ENCODE measurements at places on chromosomes 11 and 22.

GRCh38 chr11:13364388-13364787 lies 86.8 kb downstream of the BMAL1 start:
- DNase-seq: no peak

GRCh38 chr11:65960824-65961266 lies 689 bp upstream of the SART1 start:
- DNase-seq: no peak

GRCh38 chr11:77244277-77245027 lies 57.0 kb downstream of the GDPD4 start:
- DNase-seq: no peak

DNA sequence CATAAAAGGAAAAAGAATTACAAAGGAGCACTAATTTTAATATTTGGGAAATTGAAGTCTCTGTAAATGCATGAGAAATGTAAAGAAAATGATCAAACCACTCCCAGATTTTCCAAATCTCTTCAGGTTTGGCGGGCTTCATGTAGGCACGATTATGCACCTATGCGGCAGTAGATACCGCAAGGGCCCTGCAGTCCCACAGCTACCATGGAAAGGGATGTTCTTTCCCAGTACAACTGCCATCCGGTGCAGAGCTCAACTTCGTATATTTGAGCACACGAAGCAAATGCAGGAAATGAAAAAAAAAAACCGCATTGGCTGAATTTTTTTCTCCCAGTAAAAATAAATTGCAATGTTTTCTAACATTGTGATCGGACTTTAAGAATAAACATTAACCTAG lies 1.4 kb downstream of the SLC17A6 start:
- DNase-seq: no peak

GRCh38 chr22:20635227-20635591 lies 127.8 kb downstream of the MED15 start:
- DNase-seq: no peak

GRCh38 chr11:102341844-102342318 lies 5.1 kb upstream of the BIRC2 start:
- DNase-seq: peak; percentile 50

DNA sequence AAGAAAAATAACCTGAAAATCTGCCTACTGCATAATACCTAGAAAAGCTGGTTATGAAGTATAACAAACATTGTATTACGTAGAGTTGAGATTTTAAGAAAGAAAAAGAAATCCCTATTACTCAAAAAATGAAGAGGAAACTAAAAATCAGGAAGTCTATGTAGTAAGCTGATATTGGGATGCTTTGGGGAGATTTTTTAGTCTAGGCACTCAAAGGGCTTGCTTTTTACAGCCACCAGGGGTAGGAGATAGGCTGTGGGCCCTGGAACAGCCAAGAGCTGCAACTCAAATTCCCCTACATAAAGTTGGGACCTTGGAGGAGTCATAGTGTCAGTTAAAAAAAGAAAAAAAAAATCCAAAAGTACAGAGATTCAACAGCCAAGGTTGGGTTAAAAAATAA lies 90.4 kb downstream of the RELT start:
- no peak for DNase-seq

GRCh38 chr11:121112498-121113455 lies 11.7 kb downstream of the TECTA start:
- DNase-seq: no peak

GRCh38 chr11:35145271-35145670 lies 6.3 kb downstream of the CD44 start:
- DNase-seq: no peak

DNA sequence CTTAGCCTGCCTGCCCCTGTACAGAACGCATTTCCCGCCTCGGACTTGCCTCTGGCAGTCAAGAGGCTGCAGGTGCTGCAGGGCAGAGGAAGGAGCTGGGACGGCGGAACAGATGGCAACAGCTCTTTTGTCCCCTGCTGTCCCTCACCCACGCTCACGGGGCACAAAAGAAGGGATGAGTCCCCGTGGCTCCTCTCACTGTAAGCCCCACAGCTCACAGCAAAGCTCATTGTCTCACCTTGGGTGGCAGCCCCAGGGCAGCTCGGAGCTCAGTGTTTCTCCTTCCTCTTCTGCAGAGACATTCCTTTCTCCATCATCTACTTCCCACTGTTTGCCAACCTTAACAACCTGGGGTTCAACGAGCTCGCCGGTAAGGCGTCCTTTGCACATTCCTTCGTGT lies 24.3 kb downstream of the SLC25A18 start:
- no peak for DNase-seq

GRCh38 chr11:132866783-132867545 lies 665.3 kb downstream of the OPCML start:
- DNase-seq: no peak

DNA sequence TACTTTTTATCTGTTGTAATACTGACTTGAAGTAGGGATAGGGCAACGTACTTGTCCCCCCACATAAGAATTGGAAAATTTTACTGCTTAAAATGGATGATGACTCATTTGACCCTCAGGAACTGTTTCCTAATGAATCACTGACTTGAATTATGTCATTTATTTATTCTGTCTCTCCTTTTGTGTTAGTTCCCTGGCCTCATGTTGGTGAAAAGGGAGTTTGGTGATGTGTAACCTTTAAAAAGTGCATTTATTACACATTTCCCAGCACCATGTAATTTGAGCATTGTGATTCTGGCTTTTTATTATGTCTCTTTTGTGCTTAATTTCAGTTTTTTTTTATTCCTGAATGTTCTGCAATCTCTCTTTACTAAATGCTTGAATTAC lies 20.3 kb upstream of the PGM2L1 start:
- DNase-seq: no peak

DNA sequence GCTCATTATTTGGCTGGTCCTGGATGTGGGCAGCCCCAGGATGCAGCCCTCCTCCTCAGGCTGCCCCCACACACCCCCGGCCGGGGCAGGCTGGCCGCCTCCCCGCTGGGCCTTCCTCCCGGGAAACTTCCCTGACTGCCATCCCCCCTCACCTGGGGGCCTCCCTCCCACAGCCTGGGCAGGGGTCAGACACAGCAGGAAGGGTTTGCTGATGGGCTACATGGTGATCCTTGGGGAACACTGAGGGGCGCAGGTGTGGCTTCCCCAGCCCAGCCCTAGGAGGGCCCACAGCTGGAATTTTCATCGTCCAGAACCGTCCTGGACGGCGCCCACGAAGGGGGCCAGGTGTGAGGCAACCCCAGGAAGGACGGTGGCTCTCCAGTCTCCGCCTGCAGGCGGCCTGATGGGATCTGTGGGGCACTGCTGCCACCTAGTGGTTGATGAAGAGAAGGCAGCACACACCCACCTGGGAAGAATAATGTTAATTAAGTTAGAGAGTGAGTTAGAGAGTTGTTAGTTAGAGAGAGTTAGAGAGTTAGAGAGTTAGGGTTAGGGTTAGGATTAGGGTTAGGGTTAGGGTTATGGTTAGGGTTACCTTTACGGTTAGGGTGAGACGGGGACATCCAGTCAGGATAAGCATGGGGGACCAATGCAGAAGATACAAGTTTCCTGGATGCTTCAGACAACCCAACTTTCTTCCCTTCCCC lies 75.9 kb upstream of the PRR5 start:
- DNase-seq: peak; percentile 68

DNA sequence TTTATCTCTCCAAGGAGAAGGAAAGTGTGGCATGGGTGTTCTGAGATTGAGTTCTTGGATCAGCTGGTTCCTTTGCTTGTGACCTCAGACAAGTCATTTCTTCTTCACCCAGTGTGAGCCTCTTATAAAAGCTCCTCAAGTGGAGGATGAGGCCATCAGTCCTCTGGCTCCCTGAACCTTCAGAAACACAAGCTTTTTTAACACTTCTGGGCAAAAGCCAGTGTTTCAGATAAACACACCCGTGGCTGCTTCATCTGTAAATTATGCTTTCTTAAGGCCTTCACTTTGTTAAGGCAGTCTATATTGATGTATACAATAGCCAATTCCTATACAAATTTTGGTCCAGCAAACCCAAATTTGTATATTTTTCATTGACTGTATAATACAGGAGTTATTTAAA lies 179.9 kb downstream of the DBX1 start:
- DNase-seq: no peak

- no peak for DNase-seq
Measured at GRCh38 chr22:43550024-43550620, 138.3 kb downstream of the MPPED1 start.

DNA sequence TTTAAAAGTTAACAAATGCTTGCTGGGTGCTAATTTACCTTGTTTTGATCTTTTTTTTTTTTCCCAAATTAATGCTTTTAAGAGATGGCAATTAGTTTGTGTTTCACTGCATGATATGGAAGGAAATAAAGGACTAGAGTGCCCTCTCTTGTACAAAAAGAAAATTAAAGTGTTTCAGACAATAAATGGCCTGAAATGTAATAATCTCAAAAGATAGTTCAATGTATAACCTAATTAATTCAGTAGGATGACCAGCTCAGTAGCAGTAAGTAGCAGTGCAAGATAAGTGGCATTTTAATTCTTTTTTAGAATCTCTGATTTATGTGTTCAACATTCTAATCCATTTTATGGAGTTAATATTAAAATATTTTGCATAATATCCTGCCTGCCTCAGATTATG lies 39.9 kb upstream of the MYO18B start:
- no peak for DNase-seq

GRCh38 chr11:79314906-79315689 lies 125.7 kb downstream of the TENM4 start:
- DNase-seq: no peak

- DNase-seq: no peak
Measured at GRCh38 chr11:82898241-82898640, 2.0 kb downstream of the PRCP start.

DNA sequence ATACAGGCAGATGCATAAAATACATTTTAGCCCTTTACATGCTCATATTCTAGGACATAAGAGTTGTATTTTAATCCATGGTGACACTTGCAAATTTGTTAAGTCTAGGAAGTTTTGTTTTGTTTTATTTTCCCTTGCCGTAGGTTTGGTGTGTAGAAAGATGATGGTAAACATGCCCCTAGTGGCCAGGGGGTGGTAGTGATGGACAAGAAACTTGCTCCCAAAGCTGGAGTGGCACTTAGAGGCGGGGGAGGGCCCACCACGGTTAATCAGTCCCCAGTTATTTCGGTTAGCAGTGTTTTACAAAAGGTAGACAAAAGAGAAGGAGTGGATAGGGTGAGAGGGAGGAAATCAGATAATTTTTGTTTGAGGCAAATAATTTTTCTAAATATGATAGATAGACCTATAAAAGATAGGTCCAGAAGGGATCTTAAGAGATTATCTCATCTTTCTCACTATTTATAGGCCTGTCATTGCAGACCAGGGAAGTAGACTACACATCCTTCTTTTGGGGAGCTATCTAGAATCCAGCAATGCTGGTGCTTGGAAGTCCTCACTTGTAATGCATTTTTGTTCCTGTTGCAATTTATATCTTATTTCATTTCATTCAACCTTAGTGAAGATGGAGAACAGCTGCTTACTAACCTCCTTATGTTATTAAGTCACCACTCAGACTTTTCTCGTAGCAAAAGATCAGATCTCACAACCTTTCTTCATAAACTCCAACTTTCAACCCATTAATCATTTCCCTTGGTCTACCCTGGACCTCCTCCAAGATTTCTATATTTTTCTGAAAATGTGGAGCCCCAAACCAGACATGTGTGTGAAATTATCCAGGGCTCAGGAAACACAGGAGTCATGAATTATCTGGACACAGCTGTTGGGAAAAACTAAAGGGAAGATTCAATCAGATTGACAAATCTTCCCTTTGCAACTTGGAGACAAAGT lies 5.9 kb upstream of the BDNF start:
- no peak for DNase-seq
